ENCODE measurements at places on chromosomes 13 and 19.

DNA sequence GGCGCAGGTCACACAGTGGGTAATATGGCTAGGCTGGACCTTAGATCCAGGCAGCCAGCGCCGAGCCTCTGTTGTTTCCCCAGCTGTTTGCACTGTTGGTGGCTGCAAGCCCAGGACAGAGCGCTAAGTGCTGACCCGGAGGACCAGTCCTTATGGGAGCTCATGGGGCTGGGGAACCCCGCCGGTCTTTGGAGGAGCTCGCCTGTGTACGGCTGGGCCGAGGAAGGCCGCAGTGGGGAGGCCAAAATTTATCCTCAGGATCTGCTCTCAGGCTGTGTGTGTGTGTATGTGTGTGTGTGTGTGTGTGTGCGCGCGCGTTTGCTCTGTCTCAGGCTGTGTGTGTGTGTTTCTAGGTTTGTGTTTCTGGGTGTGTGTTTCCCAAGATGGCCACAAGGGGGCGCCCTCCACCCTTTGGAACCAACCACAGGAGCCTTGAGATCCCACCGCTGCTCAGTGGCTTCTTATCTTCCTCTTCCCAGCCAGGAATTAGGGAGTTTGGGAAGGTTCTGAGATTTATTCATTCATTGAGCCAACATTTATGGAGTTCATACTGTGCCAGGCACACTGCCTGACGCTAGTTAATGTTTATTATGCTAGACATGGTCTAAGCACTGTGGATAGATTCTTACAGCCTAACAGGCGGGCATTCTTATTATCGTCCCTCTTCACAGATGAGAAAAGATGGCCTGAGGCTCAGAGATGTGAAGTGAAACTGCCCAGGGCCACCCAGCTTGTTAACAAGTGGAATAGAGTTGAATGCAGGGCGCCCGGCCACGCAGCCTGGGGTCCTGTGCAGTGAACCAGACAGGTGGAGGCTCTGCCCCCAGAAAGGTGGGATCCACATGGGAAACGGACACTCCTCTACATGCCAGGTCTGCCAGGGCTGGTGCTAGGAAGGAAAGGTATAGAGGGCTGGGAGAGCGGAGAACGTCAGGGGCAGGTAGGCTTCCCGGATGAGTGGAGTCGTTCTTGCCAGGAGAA lies 13.0 kb downstream of the PGLYRP1 start:
- peaks cover 8% of the 10 kb centered on the region for H3K36me3 ChIP-seq
- peak; percentile 69 for DNase-seq
- H3K27me3 ChIP-seq, result peaks cover 6% of the 10 kb centered on the region
- H3K4me1 ChIP-seq, result peaks cover 4% of the 10 kb centered on the region
- H3K27ac ChIP-seq, result no peak overlapping the region

DNA sequence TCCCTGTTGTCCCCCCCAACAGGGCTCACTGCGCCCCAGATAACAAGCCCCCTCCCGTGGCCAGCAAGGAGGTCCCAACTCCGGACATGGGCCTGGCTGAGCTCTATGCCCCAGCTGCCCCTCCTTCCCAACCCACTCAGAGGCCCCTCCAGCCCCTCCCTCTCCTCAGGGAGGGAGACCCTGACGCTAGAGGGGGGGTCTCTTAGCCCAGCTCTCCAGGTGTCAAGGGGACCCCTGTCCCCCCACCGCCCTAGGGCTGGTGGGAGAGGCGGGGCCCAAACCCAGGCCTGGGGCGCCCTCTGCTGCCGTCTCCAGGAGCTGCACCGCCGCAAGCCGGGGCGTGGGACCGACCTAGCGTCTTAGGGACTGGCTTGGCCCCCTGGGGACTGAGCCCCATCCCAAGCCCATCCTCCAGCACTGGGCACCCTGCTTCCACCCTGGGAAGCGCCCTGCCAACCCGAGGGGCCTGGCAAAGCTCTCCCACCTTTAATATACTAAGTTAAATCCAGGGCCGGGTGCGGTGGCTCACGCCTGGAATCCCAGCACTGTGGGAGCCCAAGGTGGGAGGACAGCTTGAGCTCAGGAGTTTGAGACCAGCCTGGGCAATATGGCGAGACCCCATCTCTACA lies 1.4 kb downstream of the GRIN3B start:
- H3K4me3 ChIP-seq, result no peak overlapping the region
- DNase-seq, result peak; percentile 74
- H3K27ac ChIP-seq, result no peak overlapping the region
- H3K4me1 ChIP-seq, result peaks cover 3% of the 10 kb centered on the region

GRCh38 chr19:56087647-56088496 lies 33.2 kb downstream of the ZNF787 start:
- H3K4me3 ChIP-seq, result no peak overlapping the region
- H3K4me1 ChIP-seq, result no peaks in the 10 kb centered on the region
- peaks cover 19% of the 10 kb centered on the region for H3K36me3 ChIP-seq
- no peak for DNase-seq
- no peak overlapping the region for H3K27ac ChIP-seq
- no peaks in the 10 kb centered on the region for H3K27me3 ChIP-seq

DNA sequence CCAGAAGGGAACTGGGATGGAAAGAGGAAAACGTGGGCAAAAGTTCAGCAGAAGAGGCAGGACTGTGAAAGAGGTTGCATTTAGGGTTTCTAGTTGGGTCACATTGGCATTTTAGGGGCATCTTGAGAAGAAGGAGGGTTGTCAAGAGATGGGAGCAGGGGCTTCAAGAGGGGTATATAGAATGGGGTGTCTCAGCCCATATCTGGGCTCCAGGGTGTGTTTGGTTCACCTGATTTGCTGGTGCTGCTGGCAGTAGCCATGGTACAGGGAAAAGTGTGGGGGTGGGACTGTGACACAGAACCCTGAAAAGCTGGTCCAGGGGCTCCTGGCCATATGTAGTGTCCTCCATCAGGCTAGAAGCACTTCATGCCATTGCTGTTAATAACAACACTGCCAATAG lies 22.5 kb downstream of the MAST3 start:
- peaks cover 10% of the 10 kb centered on the region for H3K36me3 ChIP-seq
- H3K4me3 ChIP-seq, result peak overlapping the region; percentile 80
- no peak for DNase-seq
- H3K27me3 ChIP-seq, result no peaks in the 10 kb centered on the region
- peaks cover 42% of the 10 kb centered on the region for H3K4me1 ChIP-seq

DNA sequence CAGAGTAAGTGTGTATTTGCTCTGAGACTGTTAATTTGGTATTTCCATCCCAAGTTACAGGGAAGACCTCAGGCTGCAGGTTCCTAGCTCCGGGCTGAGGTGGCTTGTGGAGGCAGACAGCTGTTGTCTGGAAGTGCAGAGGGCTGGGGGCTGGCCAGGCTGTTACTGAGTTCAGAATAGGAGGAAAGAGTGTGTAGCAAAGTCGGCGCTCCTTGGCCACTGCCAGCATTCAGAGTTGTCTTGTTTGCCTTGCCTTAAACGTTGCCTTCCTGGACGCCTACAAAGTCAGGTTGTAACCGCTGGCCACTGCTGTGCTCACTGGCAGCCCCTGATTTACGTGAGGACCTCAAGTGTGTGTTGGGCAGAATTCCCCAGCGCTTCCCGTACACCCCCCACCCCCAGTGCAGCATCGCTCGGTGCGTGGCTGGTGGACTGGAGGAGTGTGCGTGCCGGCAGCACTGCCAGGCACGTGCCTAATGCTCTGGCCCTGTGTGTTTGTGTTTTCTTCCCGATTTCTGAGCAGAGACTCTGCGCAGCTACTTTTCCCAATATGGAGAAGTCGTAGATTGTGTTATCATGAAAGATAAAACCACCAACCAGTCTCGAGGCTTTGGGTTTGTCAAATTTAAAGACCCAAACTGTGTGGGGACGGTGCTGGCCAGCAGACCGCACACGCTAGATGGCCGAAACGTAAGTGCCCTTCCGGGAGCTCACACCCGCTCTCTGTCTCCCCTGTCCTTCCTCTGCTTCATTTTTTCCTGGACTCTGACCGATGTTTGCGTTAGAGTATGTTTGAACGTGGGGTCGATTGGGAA lies 10.5 kb downstream of the DAZAP1 start:
- no peak overlapping the region for H3K27ac ChIP-seq
- no peaks in the 10 kb centered on the region for H3K27me3 ChIP-seq
- H3K4me1 ChIP-seq, result peaks cover 27% of the 10 kb centered on the region
- no peak for DNase-seq
- no peak overlapping the region for H3K4me3 ChIP-seq
- peaks cover 29% of the 10 kb centered on the region for H3K36me3 ChIP-seq

DNA sequence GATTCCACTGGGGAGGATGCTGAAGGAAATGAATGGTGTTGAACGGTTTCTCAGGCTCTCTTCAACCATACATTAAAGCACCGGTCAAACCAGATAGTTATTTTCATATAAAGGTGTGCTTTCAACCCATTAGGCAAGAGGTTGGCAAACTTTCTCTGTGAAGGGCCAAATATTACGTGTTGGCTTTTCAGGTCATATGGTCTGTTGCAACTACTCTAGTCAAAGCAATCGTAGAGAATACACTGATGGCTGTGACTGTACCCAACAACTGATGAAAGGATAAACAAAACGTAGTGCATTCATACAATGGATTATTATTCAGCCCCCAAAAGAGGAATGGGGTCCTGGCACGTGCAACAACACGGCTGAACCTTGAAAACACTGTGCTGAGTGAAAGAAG lies 5.8 kb downstream of the ZSCAN5A start:
- H3K4me1 ChIP-seq, result peaks cover 15% of the 10 kb centered on the region
- H3K27me3 ChIP-seq, result no peaks in the 10 kb centered on the region
- peaks cover 15% of the 10 kb centered on the region for H3K36me3 ChIP-seq
- DNase-seq, result no peak

DNA sequence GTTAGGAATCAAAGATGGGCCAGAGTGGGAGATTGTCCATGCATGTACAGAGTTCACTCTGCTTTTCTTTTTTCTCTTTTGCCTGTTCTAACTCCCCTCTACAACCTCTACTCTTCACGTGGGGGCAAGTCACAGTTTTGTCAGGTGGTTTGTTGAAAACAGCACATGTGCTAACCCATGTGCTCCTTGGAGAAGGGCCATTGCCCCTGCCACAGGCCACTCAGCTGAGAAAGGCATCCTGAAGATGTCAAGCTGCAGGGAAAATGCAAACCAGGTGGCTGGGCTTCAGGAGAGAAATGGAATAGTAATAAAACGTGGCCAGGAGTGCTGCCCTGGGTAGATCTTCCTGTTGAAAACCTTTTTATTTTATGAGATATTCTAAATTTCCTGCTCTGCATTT lies 35.3 kb upstream of the SLC10A2 start:
- H3K27me3 ChIP-seq, result no peaks in the 10 kb centered on the region
- DNase-seq, result no peak
- no peak overlapping the region for H3K27ac ChIP-seq
- H3K4me1 ChIP-seq, result no peaks in the 10 kb centered on the region
- no peaks in the 10 kb centered on the region for H3K36me3 ChIP-seq
- no peak overlapping the region for H3K4me3 ChIP-seq

DNA sequence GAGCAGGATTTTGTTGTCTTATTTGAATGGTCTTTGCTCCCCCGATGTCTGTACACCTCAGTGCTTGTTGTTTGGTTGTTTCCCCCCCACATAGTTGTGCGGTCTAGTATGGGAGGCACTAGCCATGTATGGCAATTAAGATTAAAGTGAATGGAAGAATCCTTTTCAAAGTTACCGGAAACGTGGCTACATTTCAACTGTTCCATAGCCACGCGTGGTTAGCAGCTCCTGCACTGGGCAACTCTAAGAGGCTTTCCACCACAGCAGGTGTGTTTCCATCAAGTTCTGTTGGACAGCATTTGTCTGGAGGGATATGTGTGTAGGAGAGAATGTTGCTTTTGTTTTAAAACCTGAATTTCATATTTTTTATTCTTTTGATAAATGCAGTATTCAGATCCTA lies 247.3 kb downstream of the GGACT start:
- H3K36me3 ChIP-seq, result peaks cover 27% of the 10 kb centered on the region
- H3K4me3 ChIP-seq, result no peak overlapping the region
- H3K27me3 ChIP-seq, result no peaks in the 10 kb centered on the region
- peaks cover 14% of the 10 kb centered on the region for H3K4me1 ChIP-seq

- no peak overlapping the region for H3K4me3 ChIP-seq
- H3K27me3 ChIP-seq, result peaks cover 3% of the 10 kb centered on the region
- no peak overlapping the region for H3K27ac ChIP-seq
- no peak for DNase-seq
- no peaks in the 10 kb centered on the region for H3K4me1 ChIP-seq
Measured at GRCh38 chr19:33988601-33989000, 183.7 kb upstream of the LSM14A start.

GRCh38 chr13:28531845-28532387 lies 37.0 kb upstream of the FLT1 start:
- peaks cover 41% of the 10 kb centered on the region for H3K27me3 ChIP-seq
- no peak for DNase-seq
- H3K4me1 ChIP-seq, result peaks cover 2% of the 10 kb centered on the region

- H3K4me3 ChIP-seq, result no peak overlapping the region
- H3K4me1 ChIP-seq, result no peaks in the 10 kb centered on the region
- H3K27me3 ChIP-seq, result no peaks in the 10 kb centered on the region
- H3K36me3 ChIP-seq, result peaks cover 32% of the 10 kb centered on the region
Measured at GRCh38 chr19:2923510-2923909, 21.3 kb downstream of the ZNF77 start.

- no peak for DNase-seq
- no peak overlapping the region for H3K27ac ChIP-seq
- peaks cover 36% of the 10 kb centered on the region for H3K36me3 ChIP-seq
- H3K27me3 ChIP-seq, result no peaks in the 10 kb centered on the region
- H3K4me1 ChIP-seq, result peaks cover 4% of the 10 kb centered on the region
Measured at GRCh38 chr13:110897014-110897413, 17.9 kb downstream of the ANKRD10 start.

GRCh38 chr13:99004978-99005377 lies 27.1 kb upstream of the DOCK9 start:
- DNase-seq, result no peak
- no peaks in the 10 kb centered on the region for H3K36me3 ChIP-seq
- no peaks in the 10 kb centered on the region for H3K27me3 ChIP-seq
- no peak overlapping the region for H3K4me3 ChIP-seq
- no peak overlapping the region for H3K27ac ChIP-seq
- peaks cover 13% of the 10 kb centered on the region for H3K4me1 ChIP-seq

- DNase-seq, result no peak
- H3K4me3 ChIP-seq, result no peak overlapping the region
- no peaks in the 10 kb centered on the region for H3K27me3 ChIP-seq
Measured at GRCh38 chr13:77143431-77143830, 116.5 kb upstream of the FBXL3 start.

DNA sequence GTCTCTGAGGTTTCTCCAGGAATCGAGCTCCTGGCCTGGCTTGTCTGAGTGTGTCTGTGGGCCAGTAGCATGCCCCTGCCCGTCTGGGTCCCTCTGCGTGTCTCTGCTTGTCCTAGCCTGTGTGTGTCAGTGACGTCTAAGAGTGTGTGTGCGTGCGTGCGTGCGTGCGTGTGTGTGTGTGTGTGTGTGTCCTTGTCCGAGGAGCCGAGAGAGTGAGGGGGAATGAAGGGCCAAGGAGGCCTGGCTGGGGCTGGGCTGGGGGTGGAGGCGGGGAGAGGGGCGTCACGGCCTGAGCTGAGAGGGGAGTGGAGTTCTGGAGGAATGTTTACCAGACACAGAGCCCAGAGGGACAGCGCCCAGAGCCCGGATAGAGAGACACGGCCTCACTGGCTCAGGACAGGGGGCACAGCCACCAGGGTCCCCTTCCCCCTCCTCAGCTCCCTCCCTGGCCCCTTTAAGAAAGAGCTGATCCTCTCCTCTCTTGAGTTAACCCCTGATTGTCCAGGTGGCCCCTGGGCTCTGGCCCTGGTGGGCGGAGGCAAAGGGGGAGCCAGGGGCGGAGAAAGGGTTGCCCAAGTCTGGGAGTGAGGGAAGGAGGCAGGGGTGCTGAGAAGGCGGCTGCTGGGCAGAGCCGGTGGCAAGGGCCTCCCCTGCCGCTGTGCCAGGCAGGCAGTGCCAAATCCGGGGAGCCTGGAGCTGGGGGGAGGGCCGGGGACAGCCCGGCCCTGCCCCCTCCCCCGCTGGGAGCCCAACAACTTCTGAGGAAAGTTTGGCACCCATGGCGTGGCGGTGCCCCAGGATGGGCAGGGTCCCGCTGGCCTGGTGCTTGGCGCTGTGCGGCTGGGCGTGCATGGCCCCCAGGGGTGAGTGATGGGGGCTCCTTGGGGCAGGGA lies at the start of gene AXL:
Gene AXL (plus strand): TSS at position 609 of the 893 bp plus-strand sequence. CDS start 170 bp downstream, at position 779.
- DNase-seq, result no peak
- no peaks in the 10 kb centered on the region for H3K4me1 ChIP-seq
- H3K27me3 ChIP-seq, result peaks cover 48% of the 10 kb centered on the region
- no peak within 1 kb of the TSS for H3K4me3 ChIP-seq
